ENCODE measurements at places on chromosomes 16 and 17. TPM values are rescaled to one million over a fixed set of nuclear protein-coding genes. Genes with fewer than 3 reads are reported as not detected.

GRCh38 chr17:36590082-36590481 is 1.6 kb upstream of the DHRS11 start:
- DNase-seq, result no peak

DNA sequence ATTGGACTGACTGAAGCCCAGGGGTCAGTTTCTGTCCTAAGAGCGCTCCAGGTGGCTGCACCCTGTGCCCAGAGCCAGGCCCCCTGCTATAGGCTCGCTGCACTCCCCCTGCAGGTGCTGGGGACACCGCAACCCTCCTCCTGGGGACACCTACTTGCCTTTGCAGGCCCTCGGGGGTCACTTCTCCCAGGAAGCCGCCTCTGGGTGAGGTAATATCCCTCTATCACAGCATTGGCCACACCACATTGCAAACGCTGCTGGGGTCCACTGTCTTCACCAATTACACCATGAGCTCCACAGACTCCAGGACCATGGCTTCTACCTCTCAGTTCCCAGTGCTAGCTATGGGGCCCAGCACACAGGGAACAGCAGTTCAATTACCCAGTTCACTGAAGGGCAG is 14.9 kb downstream of the USP36 start:
- DNase-seq, result no peak

GRCh38 chr16:51815523-51815922 is 664.5 kb upstream of the SALL1 start:
- DNase-seq, result no peak

Gene HYDIN
- not detected for total RNA-seq

DNA sequence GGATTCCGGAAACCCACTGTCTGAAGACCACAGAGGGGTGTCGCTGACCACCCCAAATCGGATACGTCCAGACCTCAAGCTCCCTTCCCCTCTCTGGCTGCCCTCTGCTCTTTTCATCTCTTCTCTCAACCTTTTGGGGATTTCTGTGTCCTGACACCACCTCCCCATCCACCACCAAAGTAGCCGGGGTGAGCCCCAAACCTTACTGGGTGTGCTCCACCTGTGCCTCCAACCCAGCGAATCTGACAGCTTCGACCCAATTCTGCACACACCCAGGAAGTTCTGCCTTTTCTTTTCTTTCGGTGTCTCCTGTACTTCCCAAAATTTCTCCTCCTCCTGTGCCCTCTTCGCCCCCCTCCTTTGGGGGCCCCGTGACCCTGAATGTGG is 534 bp downstream of the KCTD11 start:
- DNase-seq, result no peak

GRCh38 chr17:42928714-42929496 is 28.3 kb downstream of the G6PC1 start:
- peak; percentile 87 for DNase-seq

DNA sequence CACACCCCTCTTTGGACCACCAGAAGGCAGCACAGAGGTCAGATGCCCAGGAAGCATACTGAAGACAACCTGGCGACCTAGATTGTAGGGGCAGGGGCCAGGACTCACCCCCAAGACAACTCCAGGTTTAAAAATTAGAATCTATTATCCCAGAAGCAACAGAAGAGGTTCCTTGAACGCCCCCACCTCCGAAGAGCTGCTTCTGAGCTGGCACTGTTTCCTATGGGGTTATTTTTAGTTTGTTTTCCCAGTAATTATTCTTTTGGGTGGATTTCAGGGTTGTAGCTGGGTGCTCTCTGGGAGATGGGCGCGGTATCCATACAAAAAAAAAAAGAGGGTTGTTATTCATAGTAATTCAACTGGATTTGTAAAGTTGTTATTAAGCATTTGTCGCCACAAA is 10.4 kb upstream of the TMEM132E start:
- DNase-seq, result no peak

- no peak for DNase-seq
Observed at GRCh38 chr16:29662729-29663015, 375 bp upstream of the SPN start.

- DNase-seq, result no peak
Observed at GRCh38 chr17:5416901-5417300, 2.6 kb downstream of the NUP88 start.

Gene CMTM2
- total RNA-seq, result not detected

All from vagina (tissue), 2 donors.